A172 (cell line): ENCODE measurements at places on chromosomes 6 and 20. TPM values are rescaled to one million over a fixed set of nuclear protein-coding genes. Genes with fewer than 3 reads are reported as not detected.

GRCh38 chr20:13183005-13183404 is 38.1 kb upstream of the ISM1 start:
- no peak for DNase-seq

- DNase-seq = no peak
These were observed 10.3 kb downstream of the SLC22A3 start for GRCh38 chr6:160358225-160359119.

DNA sequence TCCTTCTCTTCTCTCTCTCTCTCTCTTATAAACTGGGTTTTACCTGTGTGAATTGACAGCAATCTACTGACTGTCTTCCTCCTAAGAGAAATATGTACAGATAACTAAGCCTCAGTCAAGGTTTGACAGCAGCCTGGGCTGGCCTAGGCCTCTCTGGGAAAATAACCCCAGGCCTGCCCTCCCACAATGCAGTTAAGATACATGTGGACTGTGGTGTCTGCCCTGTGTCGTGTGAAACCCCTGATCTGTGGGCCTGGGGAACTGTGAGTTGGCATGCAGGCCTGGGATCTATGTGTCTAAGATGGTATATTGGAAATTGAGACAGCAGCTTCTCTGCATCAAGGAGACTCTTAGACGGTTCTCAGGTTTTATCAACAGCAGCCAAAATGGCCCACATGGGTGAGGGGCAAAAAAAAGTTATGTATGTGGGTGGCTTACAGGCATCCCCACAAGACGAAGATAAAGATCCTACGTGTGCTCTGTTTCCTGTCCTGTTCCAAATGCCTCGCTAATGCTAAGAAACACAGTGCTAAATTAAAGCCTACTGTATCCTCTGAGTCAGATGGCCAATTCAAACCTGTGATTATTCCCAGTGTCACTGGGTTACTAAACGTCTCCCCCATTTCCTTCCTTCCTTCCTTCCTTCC is 19.0 kb downstream of the LRFN2 start:
- no peak for DNase-seq

DNA sequence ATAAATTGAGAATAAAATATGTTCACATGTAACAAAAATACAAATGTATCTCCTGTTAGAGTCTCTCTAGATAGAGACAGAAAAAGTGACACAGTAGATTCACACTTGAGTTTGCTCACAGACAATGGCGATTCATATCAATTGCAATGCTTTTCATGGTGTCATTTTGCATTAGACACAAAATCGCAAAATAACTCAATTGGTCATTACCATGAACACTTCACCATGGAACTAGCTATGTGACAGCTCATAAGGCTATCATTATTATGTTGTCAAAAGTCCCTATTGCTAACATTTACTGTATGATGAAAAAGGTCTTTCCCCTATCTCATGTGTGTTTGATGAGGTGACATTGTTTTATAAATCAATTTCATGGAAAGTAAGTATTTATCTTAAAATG is 249.5 kb upstream of the AGPAT4 start:
- no peak for DNase-seq

- peak; percentile 89 for DNase-seq
These were observed 78.3 kb upstream of the CLDN20 start for GRCh38 chr6:155185544-155185943.

DNA sequence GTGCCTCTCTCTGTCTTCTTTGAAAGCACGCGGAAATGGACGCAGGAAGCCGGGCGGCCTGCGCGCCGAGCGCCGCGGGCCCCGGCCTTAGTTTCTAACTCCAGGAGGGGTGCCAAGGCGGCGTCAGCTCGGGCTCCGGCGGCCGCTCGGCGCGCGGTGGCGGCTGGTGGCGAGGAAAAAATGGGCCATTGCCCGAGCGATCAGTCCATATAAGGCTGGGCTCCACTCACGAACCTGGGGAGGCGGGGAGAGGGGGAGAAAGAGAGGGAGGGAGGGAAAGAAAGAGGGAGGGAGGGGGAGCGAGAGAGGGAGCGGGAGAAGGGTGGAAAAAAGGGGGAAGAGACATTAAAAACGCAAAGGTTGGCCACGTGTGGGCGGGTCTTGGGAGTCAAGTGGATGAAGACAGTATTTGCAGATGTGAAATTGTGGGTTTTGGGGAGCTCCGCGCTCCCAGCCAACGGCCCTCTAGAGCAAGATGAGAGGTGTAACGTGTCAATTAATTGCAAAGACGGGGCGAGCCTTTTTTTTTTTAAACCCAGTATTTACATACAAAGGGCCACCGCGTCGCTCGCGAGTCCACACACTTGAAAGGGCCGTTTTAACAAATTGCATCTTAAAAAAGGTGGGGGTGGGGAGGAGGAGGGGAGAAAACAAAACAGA is at the start of gene NKX2-2:
NKX2-2 (minus strand) TSS at position 184 of the 660 bp plus-strand sequence. CDS start 395 bp downstream, outside the sequence.
- peak; percentile 56 for DNase-seq

GRCh38 chr20:33673114-33673409 is 1.2 kb downstream of the NECAB3 start:
- DNase-seq = no peak

- peak; percentile 93 for DNase-seq
These were observed 2.8 kb upstream of the CDSN start for GRCh38 chr6:31122791-31123706.

DNA sequence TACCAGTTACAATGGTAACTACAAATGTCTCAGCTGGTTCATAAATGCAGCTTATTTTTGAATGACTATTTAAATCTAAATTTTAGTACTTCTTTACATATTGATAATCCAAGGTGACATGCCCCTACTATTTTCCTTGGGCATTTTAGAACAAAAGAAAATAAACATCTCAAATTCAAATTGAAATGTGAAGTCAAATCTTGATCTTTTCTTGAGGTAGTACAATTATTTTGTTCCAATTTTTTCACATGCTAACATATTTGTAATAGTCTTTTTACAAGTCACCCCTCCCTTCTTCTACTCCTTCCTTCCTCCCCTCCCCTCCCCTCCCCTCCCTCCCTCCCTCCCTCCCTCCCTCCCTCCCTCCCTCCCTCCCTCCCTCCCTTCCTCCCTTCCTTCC is 370.1 kb upstream of the MMS22L start:
- DNase-seq = no peak

DNA sequence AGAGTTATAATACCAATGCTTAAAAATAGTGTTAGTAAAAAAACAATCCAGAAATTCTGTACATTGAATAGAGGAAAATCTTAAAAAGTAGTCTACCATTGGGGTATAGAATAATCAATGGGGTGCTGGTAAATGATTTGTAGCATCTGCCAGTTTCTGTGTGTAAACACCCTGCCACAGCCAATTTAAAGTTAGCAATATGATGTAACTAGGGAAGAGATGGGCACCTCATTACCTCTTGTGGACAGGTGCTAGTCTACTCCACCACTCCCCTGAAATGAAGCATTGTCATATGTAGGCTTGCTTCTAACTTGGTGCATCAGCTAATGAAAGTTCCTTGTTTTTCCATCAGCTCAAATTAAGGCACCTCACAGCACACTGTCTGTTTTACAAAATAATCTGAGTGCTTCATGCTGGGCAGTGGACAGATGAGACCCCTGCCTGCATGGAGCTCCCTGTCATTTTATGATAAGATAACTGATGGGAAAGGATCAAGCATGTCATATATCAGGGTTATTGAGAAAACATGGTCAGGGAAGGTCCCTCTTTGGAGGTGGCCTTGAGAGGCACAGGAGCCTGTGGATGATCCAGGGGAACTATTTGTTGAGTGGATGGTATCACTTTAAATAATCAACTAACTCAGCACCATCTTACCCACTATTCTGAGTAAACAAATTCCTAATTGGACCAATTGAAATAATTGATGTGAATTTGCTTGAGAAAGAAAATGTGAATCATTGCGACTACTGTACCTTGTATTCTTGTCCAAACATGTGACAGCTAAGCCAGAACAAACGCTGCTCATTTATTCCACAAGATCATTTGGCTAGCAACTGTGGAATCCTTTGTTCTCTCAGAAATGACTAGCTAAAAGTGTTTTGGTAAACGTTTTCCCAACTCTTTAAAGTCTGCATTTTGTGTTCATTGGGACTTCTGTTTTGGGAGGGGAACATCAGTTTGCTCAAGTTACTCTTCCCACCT is 45.9 kb upstream of the CSE1L start:
- DNase-seq = no peak

GRCh38 chr20:45339799-45340198 is 8.4 kb downstream of the SDC4 start:
- DNase-seq = no peak

DNA sequence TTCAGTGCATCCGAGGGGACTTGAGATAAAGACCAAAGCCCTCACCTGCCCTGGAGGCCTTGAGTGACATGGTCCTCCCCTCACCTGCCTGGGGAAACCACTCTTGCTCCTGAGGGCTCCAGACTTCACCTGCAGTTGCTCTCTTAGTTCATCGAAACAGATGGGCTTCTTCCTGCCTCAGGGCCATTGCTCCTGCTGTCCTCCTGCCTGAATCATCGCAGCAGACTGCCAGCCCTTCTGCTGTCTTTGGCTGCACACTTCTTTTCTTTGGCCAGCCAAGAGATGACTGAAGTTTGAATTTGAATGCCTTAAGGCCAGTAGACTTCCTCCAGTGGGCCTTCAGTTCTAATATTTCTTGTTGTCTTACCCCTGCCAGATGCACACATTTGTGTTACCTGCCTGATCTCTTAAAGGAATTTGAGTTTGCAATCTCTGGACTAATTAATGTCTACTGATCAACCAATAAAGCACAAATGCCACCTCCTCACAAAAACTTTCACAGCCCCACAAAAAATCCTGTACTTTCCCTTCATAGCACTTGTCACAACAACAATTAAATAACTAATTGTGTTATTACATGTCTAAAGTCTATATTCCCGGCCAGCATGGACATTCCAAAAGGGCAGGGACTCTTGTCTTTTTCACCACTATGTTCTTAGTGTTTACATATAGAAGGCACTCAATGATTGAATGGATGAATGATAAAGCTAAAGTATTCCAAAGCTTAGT is 56.7 kb upstream of the SGK1 start:
- no peak for DNase-seq

DNA sequence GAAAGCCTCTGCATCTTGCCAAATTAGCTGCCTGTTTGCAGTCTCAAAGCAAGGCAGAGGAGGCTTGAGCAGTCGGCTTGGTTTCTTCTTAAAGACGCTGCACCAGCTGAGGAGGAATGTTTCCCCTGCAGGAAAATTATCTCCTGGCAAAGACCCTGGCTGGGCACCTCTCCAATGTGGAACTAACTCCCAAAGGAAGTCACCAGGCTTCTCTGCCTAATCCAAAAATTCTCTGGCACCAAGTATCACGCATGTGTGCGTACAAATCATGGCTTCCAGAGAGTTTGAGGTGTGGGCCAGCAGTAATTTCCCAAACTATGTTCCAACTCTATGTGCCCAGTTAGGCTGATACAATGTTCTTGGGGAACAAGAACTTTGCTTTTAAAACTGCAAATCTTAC is 176.2 kb downstream of the KIF16B start:
- DNase-seq = no peak

- DNase-seq = no peak
These were observed 140.9 kb downstream of the THBS2 start for GRCh38 chr6:169112483-169113320.

- no peak for DNase-seq
These were observed 11.8 kb upstream of the MAP1LC3A start for GRCh38 chr20:34546751-34547181.

DNA sequence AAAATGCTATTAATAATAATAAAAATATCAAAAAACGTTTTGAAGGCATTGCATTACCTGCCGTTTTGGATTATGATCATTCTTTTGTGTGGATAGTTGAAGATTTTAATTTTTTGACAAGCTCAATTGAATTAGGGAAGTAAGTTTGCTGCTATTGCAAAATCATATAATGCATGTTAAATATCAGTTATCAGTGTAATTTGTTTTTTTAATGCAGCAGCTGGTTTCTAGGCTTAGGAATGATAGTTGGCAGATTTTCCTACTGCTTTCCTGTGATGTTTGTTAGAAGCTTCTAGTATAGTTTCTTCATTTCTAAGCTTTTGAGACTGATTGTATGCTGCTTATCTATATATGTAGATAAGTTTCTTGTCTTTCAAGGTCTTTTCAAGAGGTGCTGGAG is 99.0 kb downstream of the JARID2 start:
- DNase-seq = no peak

ZBTB12 gene
- total RNA-seq = 1.3 and 4.1 TPM in 2 replicates

THBS2 gene
- 137 and 151 TPM in 2 replicates for total RNA-seq

RSPH4A gene
- not detected in 2 replicates for total RNA-seq
